ENCODE measurements at places on chromosomes 3 and 15. TPM values are rescaled to one million over a fixed set of nuclear protein-coding genes. Genes with fewer than 3 reads are reported as not detected.
A peak's percentile ranks its signal among the peaks of the same experiment; 100 is the strongest.

- DNase-seq = no peak
Observed at GRCh38 chr15:73965758-73966113, 26.4 kb downstream of the STOML1 start.

Gene OXNAD1
- total RNA-seq = 14.6 TPM

GRCh38 chr3:12965999-12966846 lies 107.0 kb downstream of the IQSEC1 start:
- DNase-seq = peak; percentile 83

Gene RBMS3
- 65.1 TPM for total RNA-seq

GRCh38 chr15:48105936-48106335 lies 14.9 kb upstream of the SLC24A5 start:
- DNase-seq = no peak

Gene PPM1L
- total RNA-seq = 81.4 TPM

DNA sequence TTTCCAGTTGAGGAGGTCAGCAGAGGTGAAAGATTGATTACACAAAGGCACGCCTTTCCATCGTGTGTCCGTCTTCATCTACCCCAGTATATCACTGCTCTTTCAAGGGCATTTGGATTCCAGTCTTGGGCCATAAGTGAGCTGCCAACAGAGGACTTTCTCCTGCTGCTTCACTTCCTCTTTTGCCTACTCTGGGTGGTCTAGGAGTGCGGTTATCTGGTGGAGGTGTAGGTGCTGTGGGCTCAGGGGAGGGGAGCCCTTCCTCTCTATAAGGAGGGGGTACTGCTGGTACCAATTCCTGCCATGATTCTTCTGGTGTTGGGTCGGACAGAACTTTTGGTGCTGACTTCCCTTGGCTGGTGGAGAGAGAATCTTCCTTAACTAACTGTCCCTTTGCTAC lies 83.1 kb upstream of the VEPH1 start:
- no peak for DNase-seq

DNA sequence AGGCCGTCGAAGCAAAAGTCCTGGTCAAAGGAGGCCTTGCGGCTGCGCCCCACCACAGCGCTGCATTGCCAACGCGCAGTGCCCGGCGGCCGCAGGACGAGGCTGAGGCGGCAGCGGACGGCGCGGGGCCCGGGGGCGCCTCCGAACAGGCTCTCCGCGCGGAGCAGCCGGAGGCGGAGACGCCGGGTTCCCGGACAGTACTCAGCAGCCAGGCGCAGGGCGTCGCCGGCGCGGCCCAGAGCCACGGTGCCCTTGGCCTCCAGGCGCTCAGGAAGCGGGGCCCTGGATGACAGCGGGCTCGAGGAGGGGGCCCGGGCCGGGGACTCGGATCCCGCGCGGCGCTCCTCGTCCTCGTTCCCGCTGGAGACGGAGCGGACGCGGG lies 1.1 kb downstream of the C2CD4B start:
- peak; percentile 41 for DNase-seq

DNA sequence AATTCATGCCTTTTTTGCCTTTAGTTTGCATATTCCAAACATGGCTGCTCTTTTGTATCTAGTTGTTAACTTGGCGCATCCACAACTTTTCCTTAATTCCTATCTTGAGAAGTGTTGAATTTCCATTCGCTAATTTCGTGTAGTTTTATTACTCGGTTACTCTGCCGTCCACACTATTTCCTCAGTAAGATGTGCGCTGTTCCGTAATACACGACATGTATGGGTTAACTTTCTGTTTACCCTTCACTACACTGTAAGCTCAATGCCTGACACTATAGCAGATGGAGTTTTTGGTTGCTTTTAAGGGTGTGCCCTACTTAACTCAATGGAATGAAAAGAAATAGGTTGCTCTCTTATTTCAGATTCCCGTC lies 724 bp downstream of the RPSA start:
- DNase-seq = no peak

DNA sequence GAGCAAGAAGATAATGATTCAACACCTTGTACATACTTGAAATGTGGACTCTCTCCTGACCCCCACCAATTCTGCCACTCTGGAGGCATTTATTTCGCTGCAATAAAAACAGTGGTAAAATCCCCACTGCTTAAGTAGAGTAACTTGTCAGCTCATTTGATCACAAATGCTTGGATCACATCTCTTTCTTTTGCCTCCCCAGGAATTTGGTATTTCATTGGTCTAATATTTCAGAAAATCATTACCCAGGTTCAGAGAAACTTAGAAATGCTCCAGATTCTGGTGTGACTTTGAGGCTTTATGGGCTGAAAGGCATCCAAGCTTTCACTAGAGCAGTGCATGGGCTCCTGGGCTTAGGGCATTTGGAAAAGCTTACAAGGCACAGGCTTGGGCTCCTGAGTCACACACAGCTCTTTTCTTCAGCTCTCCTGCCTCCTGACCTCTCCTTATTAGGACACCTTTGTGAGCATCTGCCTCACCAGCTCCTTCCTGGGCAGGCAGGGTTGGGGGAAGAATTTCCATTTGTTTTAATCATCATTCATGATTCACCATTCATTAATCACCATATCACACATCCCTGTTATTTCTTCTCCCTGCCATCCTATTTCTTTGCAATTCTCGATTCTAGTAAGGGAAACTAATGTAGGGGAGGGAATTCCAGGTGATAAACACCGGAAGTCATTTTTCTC lies 22.5 kb downstream of the CDCP1 start:
- DNase-seq = no peak

GRCh38 chr3:132256989-132257388 lies 60.2 kb upstream of the ACP3 start:
- DNase-seq = no peak

DNA sequence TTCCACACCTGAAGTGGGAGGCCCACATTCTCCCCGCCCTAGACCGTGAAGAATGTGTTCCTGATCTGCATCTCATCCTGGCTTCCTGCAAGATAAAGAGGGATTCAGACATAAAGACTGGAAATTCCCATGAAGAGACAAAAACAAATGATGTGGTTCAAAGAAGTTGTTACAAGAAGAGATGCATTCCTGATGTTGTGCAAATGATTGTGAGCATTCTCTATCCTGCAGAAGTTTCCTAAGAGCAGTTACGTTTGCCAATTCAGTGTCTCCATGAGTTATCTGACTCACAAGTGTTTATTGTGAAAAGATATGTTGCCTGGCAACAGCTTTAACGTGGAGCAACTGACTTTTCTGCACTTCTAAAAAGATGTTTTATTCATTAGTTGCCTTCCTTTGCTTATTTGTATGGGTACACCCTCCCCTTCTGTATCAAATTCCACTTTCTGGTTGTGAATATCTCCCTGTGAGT lies 107.8 kb downstream of the ZIC4 start:
- no peak for DNase-seq

- no peak for DNase-seq
Observed at GRCh38 chr3:176692966-176693785, 504.1 kb downstream of the TBL1XR1 start.

- DNase-seq = no peak
Observed at GRCh38 chr3:110588906-110589305, 482.7 kb upstream of the NECTIN3 start.

GRCh38 chr3:49722896-49723295 lies 855 bp downstream of the GMPPB start:
- no peak for DNase-seq

Gene RETNLB
- total RNA-seq = not detected

DNA sequence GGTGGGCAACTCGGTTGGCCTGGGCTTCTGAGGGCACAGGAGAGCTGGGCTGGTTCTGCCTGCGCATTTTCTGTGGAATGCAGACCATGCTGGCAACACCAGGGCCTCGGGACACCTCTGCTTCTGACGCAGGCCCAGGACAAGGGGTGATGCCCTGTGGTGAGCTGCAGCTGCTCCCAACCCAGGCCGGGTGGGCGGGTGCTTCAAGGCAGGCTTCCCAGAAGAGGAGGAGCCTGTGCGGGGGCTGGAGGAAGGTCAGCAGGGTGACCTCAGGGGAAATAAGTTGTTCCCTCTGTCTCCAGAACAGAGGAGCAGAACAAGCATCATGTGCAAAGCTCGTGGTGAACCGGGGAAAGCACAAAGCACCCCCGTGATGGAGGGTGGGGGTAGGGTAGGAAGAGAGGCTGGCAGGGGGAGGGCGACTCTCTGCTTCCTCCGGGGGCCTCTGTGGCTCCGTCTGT lies 11.0 kb upstream of the PLXNA1 start:
- DNase-seq = no peak

- DNase-seq = no peak
Observed at GRCh38 chr3:194364652-194365434, 4.7 kb downstream of the LRRC15 start.

DNA sequence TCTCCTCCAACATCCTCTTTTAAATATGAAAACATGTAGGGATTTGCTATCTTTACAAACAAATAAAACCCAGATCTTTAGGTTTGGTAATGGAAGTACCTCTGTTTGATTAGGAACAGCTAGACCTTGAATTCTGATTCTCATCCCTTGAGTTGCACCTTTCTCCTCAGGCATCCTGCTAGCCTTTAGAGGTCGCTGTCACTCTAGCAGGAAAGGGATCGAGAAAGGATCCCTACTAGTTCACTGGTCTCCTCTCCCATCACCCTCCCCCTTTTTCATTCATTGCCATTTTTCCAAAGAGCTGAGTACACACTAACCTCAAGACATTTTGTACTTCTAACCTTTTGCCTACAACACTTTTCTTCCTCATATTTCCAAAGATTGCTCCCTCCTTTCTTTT lies 569.8 kb downstream of the RBMS3 start:
- DNase-seq = no peak

- peak; percentile 49 for DNase-seq
Observed at GRCh38 chr3:129793942-129794310, 99.6 kb downstream of the TMCC1 start.

DNA sequence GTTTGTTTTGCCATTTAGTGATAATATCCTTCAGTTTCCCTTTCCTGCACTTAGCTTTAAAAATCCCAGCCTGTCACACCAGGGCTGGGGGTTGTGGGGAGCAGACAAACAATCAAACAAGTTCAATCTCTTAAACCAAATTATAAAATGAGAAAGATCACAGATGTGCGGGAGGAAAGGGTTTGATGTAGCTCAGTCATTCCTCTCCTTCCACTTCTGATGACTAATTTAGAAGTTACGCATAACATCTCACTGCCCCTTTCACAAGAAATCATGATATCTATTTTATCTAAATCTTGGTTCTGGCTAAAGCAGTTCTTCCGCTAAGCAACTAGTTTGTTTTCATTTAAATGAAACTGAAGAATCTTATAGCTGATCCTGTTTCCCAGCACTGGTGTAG lies 34.1 kb upstream of the ATG7 start:
- no peak for DNase-seq

All from glutamatergic neuron (in vitro differentiated cells).